ENCODE measurements at places on chromosomes 3 and 15. TPM values are rescaled to one million over a fixed set of nuclear protein-coding genes. Genes with fewer than 3 reads are reported as not detected.

DNA sequence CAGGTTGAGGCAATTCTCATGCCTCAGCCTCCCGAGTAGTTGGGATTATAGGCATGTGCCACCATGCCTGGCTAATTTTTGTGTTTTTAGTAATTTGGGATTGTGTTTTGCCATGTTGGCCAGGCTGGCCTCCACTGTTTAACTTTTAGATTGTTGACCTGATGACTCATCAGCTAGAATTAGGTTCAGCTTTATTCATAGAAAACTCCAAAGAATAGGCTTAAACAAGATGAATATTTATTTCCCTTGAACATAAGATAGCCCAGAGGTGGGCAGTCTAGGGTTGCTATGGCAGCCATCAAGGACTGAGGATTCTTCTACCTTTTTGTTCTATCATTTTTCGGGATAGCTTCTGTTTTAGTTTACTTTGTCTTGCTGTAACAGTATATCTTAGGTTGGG lies 99.6 kb upstream of the SELENOK start:
- no peak for DNase-seq

GRCh38 chr15:70585707-70586034 lies 177.7 kb downstream of the UACA start:
- DNase-seq, result peak; percentile 63

The GPR160 gene
- total RNA-seq, result 24.9 TPM

- DNase-seq, result no peak
Observed at GRCh38 chr15:73564255-73564654, 68.9 kb downstream of the NPTN start.
